ENCODE measurements at places on chromosomes 1 and 21. TPM values are rescaled to one million over a fixed set of nuclear protein-coding genes. Genes with fewer than 3 reads are reported as not detected.

GRCh38 chr1:29970747-29971325, 734.5 kb downstream of the PTPRU start:
- no peak for DNase-seq

GRCh38 chr1:98480271-98480670, 181.2 kb upstream of the SNX7 start:
- DNase-seq, result no peak

Gene NBPF15
- 95.9 TPM for polyA plus RNA-seq

DNA sequence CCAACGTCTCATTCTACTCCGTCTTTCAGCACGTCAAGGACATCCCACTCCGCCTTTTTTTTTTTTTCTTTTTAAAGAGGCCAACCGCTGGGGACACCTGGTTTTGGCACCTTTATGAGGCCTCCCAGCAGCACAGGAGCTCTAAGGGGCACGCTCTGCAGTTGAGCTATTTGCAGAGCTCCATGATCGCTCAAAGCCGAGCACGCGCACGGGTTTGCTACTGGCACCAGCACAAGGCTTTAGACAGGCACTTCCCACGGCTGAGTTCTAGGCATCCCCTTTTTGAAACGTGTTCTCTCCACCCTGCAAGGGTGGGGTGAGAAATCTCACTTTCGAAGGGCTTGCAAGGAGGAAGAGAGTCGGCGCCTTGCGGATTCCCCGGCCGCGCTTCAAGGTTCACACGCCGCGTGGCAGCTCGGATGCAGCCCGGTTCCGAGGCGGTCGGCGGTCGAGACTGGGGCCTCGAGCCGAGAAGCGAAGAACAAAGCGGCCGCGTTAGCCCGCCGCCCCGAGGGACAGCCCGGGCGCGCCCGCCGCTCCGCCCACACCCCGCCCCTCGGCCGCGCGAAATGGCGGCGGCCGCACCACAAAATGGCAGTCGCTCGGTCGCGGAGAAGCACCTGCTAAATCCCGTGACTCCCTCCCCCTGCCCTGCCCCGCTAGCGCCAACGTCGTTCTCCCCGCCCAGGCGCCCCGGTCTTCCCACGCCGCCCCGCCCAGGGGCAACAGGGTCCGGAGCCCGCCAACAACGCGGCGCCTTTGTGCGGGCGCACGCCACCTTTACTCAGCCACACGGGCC, 12.9 kb upstream of the SPEN start:
- peak; percentile 94 for DNase-seq

GRCh38 chr1:48572646-48573258, 100.7 kb upstream of the SPATA6 start:
- peak; percentile 59 for DNase-seq

Gene SCCPDH
- polyA plus RNA-seq, result 51.5 TPM

Gene CNKSR1
- polyA plus RNA-seq, result 10.7 TPM

- DNase-seq, result peak; percentile 13
These were observed 251.2 kb downstream of the RRAGC start for GRCh38 chr1:38608202-38608864.

Gene DMBX1
- polyA plus RNA-seq, result not detected

GRCh38 chr1:167984886-167985489, 48.1 kb upstream of the MPC2 start:
- DNase-seq, result no peak

Gene SV2A
- 7.7 TPM for polyA plus RNA-seq

GRCh38 chr1:178311164-178311563, 185.6 kb downstream of the CLEC20A start:
- no peak for DNase-seq

GRCh38 chr1:95146637-95147036, 29.5 kb downstream of the TLCD4 start:
- DNase-seq, result no peak

Gene CPT2
- 29.0 TPM for polyA plus RNA-seq

Gene TDRD5
- 3.2 TPM for polyA plus RNA-seq

Measured in renal cortex interstitium (tissue), 15 donors.